NCI-H1105 (cell line): ENCODE measurements at places on chromosomes 7 and 10.

GRCh38 chr7:105493923-105494315 lies 28.2 kb downstream of the PUS7 start:
- no peak for DNase-seq

GRCh38 chr7:127933146-127933545 lies 98.1 kb downstream of the LRRC4 start:
- no peak for DNase-seq

DNA sequence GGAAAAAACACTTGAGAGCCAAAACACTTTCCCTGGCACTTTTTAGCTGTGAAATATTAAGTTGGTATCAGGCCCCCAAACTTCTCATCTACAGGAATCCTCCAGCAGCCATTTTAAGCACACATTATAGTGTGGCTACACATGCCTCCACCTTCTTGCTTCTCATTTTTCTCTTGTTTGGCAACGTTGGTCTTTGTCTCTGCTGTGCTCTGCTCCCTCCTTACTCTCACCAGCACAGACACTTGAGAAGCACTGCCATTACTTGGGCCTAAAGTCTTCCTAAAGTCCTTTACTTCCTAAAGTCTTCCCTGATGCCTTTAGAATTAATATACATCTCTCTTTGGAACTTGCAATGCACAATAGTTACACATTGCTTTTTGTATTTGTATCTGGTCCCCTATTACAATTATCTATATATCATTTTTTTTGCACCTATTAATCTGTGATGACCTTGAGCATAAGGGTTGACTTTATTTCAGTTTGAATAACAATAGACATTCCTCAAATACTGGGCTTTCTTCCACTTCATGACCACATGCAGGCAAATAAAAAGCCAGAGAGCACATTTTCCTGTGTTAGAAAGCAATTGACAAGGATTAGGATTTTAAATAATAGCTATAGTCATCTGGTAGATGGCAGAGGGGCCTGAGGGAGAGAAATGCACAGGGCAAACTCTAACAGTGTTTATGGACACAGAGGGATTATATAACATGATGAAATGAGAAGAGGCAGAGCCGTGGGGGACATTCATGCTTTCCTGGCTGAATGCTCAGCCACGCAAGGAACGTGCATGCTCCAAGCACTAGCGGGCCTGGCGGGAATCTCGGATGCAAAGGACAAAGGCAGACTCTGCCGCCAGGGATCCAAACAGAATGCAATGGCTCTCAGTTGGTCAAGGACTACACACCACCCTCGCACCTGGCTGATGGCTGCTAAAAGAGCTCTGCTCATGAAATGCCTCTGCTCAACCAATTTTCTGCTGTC lies 99.3 kb downstream of the CDC14C start:
- DNase-seq = no peak

GRCh38 chr10:33066558-33067236 lies 108.7 kb upstream of the ITGB1 start:
- no peak for DNase-seq

- DNase-seq = no peak
Measured at GRCh38 chr10:126691456-126691855, 21.0 kb upstream of the C10orf90 start.

DNA sequence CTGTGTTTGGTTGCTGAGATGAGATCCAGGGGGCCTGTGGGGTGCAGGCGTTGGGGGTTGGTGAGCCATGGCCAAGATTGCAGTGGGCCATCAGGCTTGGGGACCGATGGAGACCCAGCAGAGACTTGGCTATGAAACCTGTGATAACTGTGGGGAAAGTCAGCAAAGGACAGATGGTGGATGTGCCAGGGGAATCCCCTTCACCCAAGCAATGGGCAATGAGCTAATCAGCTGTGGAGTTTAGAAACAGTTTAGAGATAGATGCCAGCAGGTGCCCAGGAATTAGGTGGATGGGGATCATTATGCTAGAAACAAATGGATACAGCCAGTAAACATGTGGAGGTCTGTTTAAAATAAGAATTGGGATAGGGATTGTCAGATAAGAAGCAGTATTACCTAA lies 151.4 kb upstream of the FERD3L start:
- no peak for DNase-seq

- DNase-seq = no peak
Measured at GRCh38 chr7:130998993-130999602, 265.1 kb upstream of the KLF14 start.

DNA sequence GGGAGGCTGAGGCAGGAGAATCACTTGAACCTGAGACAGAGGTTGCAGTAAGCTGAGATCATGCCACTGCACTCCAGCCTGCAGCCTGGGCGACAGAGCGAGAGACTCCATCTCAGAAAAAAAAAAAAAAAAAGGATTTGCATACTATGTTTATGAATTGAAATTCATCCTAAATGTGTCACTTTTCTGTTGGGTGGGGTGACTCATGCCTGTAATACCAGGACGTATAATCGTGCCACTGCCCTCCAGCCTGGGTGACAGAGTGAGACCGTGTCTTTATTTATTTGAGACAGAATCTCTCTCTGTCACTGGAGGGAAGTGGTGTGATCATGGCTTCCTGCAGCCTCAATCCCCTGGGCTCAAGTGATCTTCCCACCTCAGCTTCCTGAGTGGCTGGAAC lies 5.8 kb downstream of the ZNF212 start:
- no peak for DNase-seq

- DNase-seq = no peak
Measured at GRCh38 chr10:14035506-14035905, 295.2 kb downstream of the FRMD4A start.

DNA sequence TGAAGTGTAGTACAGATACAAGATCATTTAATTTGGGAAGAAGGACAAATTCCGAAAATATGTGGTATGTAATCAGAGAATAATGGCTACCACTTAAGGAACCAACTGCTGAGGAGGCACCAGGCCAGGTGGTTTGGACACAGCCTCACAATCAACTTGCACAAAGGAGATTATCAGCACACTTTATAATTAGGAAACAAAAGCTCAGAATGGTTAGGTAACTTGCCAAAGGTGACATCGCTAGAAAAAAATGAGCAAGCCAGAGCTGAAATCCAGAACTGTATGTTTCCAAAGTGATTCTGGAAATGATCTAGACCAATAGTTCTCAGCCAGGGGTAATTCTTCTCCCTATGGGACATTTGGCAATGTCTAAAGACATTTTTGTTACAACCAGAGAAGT lies 36.6 kb downstream of the ERCC6 start:
- DNase-seq = no peak

GRCh38 chr7:51142741-51143385 lies 173.7 kb downstream of the COBL start:
- no peak for DNase-seq

GRCh38 chr7:44638611-44639557 lies 32.5 kb downstream of the OGDH start:
- no peak for DNase-seq

DNA sequence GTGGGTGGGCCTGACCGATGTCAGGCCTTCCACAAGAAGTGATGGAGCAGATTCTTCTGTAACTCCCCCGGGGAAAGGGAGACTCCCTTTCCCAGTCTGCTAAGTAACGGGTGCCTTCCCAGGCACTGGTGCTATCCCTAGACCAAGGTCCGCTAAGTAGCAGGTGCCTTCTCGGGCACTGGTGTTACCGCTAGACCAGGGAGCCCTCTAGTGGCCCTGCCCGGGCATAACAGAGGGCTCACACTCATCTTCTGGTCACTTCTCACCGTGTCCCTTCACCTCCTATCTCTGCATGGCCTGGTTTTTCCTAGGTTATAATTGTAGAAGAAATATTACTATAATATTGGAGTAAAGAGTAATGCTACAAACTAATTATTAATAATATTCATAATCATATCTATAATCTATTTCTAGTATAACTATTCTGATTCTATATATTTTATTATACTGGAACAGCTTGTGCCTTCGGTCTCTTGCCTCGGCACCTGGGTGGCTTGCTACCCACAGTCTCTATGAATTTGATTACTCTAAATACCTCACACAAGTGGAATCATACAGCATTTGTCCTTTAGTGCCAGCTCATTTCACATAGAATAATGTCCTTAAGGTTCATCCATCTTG lies 1378.7 kb downstream of the XPNPEP1 start:
- peak; percentile 8 for DNase-seq

GRCh38 chr10:71547876-71548846 lies 151.4 kb downstream of the CDH23 start:
- DNase-seq = no peak

DNA sequence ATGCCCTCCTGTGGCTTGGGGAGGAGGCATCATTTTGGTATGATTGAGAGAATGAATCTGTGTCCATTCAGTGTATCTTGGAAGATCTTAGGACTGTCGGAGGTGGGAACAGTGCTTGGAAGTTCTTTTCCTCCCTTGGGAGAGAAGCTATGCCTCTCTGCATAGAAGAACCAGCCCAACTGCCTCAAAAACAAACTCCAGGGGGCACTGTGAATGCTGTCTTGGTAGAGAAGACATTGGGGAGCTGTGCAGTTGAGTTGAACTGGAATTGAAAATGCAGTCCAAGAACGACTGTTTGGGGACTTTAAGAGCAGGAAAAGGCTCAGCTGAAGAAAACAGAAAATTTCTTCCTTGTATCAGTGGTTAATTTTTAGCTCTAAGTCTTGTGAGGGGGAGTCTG lies 4.9 kb upstream of the GJD4 start:
- DNase-seq = no peak

- DNase-seq = no peak
Measured at GRCh38 chr7:21947056-21947455, 1.4 kb upstream of the CDCA7L start.

DNA sequence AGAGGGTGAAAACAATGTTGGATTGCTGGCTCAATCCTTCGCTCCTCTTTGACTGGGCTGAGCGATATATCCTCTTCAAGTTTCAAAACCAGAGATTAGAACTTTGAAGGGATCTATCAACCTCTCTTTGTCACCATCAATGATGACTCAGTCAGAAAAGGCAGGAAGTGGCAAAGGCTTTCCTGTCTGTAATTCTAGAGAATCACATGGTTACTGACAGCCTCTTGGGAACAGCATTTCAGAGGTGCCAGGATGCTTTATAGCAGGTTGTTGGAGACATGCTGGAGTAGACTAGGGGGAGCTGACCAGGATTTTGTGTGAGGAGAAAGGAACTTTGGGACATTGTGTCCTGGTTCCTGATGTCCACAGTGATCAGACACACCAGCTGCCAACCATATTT lies 81.3 kb downstream of the PRKCQ start:
- no peak for DNase-seq

DNA sequence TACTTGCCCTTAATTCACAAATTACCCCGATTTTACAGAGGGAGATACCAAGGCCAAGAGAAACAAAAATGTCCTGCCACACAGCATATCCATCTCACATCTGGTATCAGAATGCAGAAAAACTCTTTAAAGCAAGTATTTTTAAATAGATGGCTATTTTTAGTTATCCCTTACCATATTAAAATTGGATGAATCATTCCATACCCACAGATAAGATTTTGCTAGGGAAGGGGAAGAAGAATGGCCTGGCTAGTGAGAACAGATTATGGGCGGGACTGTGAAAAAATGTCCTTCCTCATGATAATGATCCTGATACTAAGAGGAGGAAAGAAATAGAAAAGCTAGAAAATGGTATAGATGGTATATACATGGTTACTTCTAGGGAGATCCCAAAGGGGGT lies 80.6 kb upstream of the GATAD1 start:
- no peak for DNase-seq

DNA sequence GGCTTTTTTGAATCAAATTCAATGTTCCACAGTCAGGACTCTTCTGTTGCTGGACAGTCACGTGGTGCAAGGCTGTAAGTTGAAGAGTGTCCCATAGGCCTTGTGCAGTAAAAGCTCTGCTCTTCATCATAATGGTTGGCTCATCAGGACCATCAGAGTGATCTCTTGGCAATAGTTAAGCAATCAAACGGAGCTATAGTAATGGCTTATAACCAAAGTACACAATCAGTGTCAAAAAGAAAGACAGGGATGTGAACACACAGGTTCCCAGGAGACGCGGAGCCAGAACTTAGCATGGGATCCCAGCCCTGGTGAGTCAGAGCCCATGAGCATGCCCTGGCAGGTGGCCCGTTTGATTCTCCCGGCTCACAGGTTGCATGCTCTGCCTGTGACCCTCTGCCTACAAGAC lies 10.8 kb upstream of the GPNMB start:
- DNase-seq = no peak

DNA sequence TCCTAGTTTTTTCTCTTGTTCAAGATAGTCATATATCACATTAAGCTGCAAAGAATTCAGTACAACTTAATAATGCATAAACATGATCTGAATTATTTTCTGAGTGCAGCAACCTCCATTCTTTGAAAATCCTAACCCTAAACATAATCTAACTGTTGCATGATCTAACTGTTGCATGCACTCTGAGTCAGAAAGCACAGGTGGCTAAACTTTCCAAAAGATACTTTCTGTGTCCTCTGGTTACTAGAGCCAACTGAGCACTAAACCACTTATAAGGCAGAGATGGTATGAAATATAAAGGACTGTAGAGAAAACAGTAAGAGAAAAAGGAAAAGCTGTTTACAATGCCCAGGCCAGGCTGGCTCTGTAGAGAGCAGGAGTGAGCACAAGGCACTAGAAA lies 23.0 kb upstream of the FAM133B start:
- no peak for DNase-seq

DNA sequence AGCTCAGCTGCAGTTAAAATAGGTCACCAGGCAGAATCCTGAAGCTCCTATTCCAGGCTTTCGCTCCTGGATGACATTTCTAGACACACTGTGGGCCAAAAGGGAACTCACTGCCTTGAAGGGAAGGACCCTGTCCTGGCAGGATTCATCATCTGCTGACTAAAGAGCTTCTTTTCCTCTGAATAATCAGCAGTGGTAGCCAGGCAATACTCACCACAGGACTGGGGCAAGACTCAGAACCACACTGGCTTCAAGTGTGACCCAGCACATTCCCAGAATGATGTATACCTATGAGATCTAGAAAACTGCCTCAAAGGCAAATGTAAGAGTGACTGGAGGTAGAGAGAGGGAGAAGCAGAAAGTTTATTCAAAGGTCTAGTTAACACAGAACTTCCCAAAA lies 29.5 kb upstream of the EBF3 start:
- DNase-seq = no peak

DNA sequence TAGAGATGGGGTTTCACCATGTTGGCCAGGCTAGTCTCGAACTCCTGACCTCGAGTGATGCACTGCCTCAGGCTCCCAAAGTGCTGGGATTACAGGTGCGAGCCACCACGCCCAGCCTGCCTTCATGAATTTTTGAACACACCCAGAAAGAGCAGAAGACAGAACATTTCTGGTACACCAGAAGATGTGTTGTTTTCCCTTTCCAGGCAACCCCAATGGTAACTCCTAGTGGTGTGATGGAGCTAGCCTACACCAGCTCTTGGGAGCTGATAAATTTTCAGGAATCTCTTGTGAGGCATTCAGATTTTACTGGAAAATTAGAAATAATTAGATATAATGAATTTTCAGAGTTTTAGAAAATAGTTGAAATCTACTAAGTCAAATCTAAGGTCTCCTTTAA lies 904 bp upstream of the CCDC7 start:
- DNase-seq = no peak
